ENCODE measurements at places on chromosomes 16 and 17. TPM values are rescaled to one million over a fixed set of nuclear protein-coding genes. Genes with fewer than 3 reads are reported as not detected.

DNA sequence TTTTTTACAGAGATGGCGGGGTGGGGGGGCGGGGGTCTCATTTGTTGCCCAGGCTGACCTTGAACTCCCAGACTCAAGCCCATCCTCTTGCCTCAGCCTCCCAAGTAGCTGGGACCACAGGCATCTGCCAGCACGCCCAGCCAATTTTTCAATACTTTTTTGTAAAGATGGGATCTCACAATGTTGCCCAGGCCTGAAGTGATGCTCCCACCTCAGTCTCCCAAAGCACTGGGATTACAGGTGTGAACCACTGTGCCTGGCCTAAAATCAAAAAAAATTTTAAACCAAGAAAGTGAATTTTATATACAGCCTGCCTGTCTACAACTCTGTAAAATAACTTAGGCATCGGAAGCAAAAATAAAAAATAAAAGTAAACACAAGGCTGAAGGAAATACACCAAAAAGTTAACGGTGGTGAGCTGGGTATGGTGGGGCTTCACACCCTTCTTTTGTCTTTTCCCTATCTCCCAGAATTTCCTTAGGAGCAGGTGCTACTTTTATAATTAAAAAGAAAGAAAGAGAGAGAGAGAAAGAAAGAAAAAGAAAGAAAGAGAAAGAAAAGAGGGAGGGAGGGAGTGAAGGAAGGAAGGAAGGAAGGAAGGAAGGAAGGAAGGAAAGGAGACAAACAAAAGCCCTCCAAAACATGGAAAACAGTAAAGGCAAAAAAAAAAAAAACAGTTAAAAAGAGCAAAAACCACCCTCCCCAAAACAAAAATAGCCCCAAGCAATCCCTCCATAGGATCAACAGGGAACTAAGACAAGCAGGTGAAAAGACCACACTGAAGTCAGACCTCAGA, 51.4 kb downstream of the TBC1D16 start:
- DNase-seq = no peak

- DNase-seq = peak; percentile 66
Observed at GRCh38 chr17:73645050-73645871, 1.0 kb upstream of the SDK2 start.

DNA sequence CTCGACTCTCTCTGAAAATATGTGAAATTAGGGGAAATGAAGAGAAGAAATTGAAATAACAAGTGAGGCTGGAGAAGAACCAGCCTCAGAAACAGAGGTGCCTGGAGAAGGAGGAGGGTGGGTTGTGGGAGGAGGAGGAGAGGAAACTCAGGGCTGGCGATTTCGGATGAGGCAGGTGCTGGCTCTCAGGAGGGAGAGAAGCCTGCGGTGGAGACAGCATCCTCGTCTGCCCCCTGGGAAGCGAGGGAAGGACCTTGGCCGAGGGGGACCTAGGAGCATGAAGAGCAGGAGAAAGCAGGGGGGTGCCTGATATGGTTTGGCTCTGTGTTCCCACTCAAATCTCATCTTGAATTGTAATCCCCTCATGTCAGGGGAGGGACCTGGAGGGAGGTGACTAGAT, 264.7 kb upstream of the TNRC6C start:
- no peak for DNase-seq

DNA sequence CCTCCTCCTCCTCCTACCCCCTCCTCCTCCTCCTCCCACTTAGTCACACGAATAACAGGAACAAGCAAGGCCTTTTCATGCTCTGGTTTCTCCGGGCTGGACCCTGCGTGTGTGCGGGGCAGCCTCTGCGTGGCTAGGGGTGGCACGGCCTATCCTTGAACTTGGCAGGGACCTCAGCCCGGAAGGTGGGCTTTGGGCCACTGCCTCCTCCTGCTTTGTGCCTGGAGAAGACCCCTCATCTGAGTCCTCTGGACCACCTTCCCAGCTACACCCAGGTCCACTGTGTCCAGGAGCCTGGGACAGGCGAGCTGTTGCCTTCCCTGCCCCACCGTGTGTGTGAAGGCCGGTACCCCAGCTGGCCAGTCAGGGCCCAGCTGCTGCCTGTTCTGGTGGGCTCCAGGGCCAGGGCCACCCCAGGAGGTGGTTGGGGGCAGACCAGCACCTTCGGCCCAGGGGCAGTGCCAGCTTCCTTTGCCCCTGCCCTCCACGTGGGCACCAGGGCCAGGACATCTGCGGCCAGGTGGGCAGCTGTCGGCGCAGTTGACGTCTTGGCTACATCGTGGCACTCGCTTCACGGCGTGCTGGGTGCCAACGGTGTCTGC, 35.4 kb downstream of the GINS2 start:
- DNase-seq = no peak

The SHISA9 gene
- 0.75 TPM for total RNA-seq

DNA sequence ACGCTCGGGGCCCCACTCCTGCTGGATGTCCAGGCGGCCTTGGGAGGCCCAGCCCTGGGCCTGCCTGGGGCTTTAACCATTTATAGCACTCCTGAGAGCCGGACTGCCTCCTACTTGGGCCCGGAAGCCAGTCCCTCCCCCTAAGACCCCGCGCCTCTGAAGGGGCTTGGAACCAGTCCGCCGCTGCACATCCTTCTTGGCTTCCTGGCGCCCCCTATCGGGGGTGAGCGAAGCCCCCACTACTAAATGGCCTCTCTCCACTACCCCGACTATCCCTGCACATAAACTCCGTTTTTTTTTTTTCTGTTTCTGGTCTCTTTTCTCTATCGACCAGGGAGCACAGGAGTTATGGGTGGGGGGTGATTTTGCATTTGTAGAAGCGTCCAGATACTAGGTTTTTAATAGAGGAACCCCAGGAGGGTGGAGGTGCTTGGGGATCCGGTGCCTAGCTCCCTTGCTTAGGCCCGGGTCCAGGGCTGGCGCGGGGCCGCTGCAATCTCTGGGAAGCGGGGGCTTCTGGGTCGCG, 633 bp upstream of the NOL3 start:
- DNase-seq = peak; percentile 86

DNA sequence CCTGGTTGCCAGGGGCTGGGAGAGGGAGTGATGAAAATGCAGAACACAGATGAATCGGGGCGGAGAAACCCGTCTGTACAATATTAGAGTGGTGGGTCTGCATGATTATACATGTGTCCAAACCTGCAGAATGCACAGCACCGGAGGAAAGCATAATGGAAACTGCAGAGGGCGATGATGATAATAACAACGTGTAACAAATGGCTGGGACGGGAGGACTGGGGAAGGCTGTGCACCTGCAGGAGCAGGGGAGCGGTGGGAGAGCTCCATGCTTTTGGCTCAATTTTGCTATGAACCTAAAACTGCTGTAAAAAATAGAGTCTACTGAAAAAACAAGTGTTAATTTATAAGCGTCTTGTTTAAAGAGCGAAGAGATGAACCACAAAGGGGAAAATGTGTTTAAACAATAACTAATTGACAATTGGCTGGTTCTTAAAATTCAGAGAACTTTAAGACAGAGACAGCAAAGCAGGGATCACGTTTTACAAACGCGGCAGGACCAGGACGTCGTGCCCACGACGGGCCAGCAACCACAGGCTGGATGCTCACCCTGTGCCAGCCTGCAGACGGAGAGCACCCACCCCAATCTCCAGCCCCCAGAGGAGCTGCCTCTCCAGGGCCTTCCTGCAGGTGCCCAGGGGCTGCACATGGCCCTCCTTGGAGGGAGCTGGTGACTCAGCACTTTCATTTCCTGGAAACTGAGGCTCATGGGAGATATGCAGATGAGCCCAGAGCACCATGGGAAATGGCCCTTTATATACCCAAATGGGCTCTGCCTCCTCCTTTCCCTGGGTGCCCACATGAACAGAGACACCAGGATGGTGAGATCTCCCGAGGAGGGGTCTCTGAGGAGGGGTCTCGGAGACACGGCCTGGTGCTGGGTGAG, at the start of gene TEX19:
Gene TEX19 (plus strand): TSS at position 783 of the 886 bp plus-strand sequence. CDS start 2,904 bp downstream, outside the sequence.
- DNase-seq = no peak

The CACNA1G gene
- total RNA-seq = 1.1 TPM

DNA sequence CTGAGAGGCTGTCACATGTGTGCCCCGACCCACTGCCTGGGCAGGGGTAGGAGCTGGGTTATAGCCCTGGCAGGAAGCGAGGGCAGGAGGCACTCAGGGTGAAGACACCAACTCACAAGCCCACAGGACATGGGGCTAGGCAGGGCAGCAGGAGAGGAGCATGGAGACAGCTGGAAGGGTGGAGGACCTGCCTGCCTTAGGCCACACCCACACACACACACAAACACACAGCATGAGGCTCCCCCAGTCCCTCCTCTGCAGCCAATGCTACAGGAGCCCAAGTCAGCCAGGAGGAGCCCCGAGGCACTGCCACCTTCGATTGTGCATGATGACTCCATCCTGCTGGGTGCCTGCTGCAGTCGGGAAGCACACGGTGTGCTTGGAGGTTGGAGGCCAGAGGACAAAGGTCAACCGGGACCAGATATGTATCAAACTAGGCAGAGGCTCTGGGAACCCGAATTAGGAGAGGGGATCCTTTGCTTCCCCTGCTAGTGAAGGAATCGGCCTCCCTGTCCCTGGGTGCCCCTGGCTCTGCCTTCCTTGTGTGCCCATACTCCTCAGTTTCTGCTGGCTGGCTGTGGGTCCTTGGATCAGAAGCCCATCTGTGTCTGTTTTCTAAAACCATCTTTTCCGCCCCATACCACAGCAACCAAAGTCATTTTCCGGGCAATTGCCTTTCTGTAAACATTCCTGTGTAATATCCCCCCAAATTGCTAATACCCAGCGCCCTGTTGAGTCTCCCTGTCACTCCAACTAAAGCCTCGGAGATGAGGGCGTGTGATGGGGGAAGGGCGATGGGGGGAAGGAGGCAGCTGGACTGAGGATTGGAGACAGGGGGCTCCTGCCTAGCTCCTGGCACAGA, 20.5 kb downstream of the SRCIN1 start:
- no peak for DNase-seq

GRCh38 chr16:15648135-15648730, 1.8 kb upstream of the NDE1 start:
- DNase-seq = no peak

All from neural crest cell (in vitro differentiated cells).